Thoracic aorta (tissue), 2 donors: ENCODE measurements at places on chromosomes 4 and X.

- no peak for DNase-seq
These were observed 112.1 kb upstream of the GPC4 start for GRCh38 chrX:133527415-133527814.

DNA sequence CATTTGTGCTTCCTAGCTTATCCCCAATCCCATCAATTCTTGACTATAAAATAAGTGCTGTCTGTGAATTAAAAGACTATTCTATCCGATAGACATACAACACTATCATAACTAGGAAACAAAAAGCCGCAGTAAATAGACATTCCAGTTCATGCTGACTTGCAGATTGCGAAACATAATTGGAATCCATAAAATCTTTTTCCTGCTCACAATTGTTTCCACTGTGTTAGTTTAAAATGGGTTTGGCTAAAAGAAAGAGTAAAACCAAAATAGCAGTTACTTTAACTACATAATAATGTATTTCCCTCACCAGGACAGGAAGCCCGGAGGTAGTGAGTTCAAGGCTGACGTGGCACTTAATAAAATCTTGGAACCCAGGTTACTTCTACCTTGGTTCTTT lies 17.2 kb downstream of the SMIM31 start:
- DNase-seq = no peak

DNA sequence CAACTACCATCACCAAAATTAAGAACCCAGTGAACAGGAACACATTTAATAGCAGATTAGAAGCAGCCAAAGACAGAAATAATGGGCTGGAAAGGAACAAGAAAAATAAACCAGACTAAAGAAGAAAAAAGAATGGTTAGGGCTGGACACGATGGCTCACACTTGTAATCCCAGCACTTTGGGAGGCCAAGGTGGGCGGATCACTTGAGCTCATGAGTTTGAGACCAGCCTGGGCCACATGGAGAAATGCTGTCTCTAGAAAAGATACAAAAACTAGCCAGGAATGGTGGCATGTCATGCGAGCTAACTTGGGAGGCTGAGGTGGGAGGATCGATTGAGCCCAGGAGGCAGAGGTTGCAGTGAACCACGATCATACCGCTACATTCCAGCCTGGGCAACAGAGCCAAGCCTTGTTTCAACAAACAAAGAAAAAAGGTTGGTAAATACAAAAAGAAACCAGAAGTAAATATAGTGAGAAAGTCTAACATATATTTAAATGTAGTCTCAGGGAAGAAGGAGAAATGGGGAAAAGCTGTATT lies 102.0 kb downstream of the AFAP1 start:
- DNase-seq = no peak

- no peak for DNase-seq
These were observed 15.4 kb downstream of the EPGN start for GRCh38 chr4:74323663-74324062.

DNA sequence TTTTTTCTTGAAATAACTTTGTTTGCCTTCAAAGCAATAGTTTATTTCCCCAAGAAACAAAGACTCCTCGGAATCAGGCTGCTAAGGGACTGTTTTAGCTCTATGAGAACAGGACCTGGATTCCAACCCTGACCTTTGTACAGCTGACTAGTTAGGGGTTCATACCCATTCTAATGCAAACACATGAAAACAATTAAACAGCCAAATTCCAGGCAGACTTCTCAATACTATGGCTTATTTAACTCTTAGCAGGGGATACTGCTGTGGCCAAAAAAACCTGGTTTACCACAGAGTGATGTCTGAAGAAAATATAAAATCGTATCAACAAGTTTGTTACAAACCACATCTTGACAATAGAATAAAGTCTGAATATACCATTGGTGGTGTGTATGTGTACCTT lies 129.6 kb upstream of the INTU start:
- no peak for DNase-seq

GRCh38 chrX:134572816-134573682 lies 85.2 kb downstream of the PLAC1 start:
- DNase-seq = no peak

- DNase-seq = no peak
These were observed 599.1 kb upstream of the GRIA3 start for GRCh38 chrX:122584981-122585380.

DNA sequence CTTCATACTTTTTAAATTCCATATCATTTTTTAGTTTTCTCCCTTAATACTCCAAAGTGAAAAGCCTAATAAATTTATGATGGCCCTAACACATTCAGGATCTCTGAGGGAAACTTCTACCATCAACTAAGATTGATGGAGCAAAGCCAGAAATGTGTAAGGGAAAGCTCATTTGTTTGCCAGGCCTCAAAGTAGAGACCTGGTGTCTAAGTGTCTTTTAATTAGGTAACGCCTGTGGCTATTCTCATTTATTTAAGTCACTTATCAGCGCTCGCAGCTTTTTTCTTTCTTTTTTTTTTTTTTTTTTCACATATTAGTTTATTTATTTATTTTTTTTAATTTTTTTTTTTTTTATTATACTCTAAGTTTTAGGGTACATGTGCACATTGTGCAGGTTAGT lies 242.4 kb downstream of the TMA16 start:
- DNase-seq = no peak

DNA sequence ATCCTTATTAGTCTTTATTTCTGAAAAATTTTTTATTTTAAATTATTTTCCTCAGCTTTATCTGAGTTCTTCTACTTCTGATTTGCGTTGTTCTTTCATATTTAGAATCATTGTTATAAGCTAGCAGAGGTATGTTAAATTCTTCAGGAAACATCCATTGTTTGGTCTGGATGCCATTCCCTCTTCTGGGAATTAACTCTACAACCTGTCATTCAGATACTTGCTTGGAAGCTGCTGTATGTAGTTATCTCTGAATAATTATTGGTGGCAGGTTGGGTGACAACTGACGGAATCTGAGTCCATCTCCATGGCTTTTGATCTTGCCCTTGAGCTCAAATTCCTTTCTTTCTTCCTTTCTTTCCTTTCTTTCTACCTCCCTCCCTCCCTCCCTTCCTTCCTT lies 61.9 kb downstream of the DDIT4L start:
- no peak for DNase-seq

GRCh38 chr4:42371305-42372252 lies 25.7 kb upstream of the SHISA3 start:
- DNase-seq = no peak

DNA sequence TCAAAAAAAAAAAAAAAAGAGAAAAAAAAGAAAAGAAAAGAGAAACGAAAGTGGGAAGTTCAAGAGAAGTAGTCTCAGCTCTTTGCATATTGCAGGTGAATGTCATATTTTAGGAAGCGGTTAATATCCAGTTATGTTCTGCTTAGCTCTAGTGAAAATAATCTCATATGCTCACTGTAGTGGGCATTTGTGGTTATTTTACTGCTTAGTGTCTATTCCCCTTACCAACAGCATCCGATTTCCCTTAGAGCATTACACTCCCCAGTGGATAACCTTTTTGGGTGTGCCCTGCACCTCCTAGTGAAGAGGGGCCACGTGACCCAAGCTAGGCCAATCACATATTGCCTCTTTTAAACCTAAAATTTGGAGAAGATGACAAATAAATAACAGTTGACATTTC lies 111.2 kb upstream of the ZNF827 start:
- no peak for DNase-seq

GRCh38 chr4:8860096-8860891 lies 11.3 kb downstream of the HMX1 start:
- DNase-seq = no peak

DNA sequence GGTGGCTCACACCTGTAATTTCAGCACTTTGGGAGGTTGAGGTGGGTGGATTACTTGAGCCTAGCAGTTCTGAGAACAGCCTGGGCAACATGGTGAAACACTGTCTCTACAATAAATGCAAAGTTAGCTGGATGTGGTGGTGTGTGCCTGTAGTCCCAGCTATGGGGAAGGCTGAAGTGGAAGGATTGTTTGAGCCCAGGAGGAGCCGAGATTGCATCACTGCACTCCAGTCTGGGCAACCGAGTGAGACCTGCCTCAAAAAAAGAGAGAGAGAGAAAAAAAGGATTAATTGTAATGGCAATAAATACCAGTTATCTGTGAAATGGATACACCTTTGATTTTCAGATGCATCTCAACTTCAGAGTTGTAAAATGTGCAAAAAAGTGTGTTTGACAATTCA lies 58.8 kb downstream of the SPRY1 start:
- DNase-seq = no peak

GRCh38 chr4:180169966-180170365 lies 2073.2 kb upstream of the TENM3 start:
- DNase-seq = no peak

GRCh38 chrX:110600745-110601310 lies 194.8 kb downstream of the CHRDL1 start:
- DNase-seq = no peak

GRCh38 chrX:44080083-44080482 lies 106.9 kb upstream of the NDP start:
- DNase-seq = no peak

DNA sequence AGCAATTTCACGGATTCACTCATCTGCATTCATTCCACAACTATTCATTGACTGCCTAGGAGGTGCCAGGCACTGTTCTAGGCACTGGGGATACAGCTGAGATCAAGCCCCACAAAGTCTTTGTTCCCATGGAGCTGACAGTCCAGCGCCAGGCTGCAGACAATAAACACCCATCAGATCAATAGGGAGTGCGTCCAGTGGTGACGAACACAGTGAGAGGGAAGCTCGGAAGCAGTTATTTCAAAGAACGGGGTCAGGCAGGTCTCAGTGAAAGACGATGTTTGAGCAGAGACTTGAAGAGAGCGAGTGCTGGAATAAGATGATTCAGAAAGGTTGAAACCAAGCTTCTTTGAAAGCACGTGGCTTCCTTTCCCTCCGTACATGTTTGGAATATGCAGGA lies 167.2 kb downstream of the EVC2 start:
- no peak for DNase-seq

DNA sequence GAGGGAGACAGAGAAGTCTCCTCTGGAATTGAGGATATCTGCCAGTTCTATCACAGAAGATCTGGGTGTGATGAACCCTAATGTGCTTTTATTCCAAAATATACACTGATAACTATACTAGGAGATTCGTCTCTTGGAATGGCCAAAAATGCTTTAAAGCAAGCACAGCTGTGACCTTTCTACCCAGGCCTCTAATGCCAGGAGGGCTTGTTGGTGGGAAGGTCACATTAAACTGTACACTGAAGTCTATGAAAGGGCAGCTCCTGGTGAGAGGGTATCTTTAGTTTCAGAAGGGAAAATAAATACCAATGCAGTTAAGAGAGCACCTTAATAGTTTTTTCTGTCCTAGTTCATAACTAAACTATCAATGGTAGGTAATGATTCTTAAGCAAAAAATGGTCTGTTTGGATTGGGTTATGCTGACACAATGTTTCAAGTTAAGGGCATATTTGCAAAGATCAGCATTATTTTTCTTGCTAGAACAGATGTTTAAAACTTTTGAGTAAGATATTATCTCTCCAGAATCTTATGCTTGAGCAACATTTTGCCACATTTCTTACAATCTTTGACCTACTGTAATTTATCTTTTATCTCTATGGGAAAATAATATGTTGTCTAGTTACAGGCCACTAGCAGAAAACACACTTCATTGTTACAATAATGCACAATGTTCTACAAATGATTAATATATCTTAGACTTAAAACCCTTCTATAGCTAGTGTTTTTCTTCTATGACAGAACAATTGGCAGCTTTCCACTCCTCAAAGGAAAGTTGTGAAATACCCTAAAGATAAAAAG lies 59.6 kb downstream of the SEC24D start:
- no peak for DNase-seq

- DNase-seq = no peak
These were observed 160.4 kb downstream of the GATB start for GRCh38 chr4:151600432-151600831.

GRCh38 chr4:83248486-83248885 lies 36.1 kb downstream of the COQ2 start:
- no peak for DNase-seq

- DNase-seq = no peak
These were observed 43.7 kb downstream of the ANTXR2 start for GRCh38 chr4:80029364-80029763.

GRCh38 chrX:23483396-23483795 lies 148.7 kb downstream of the PTCHD1 start:
- no peak for DNase-seq

DNA sequence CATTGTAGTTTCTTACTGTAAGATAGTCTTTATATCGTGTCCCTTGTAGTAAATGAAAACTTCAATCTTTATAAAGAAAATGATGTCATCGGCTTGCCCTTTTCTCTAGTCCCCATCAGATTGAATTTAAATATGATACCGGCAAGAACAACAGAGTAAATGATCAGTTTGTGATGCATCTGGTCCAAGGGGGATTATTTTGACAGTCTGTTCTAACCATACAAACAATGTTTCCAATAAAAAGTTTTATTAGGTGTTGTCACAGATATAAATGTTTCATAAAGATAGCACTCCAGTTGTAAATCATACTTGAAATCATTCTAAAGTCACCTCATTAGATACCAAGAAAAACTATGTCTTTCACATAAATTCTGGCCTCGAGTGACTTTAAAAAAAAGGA lies 72.3 kb downstream of the SLC9A6 start:
- no peak for DNase-seq

- DNase-seq = no peak
These were observed 515.7 kb downstream of the RPA4 start for GRCh38 chrX:97399400-97399799.

GRCh38 chrX:3450881-3451570 lies 104.6 kb upstream of the MXRA5 start:
- no peak for DNase-seq

- DNase-seq = no peak
These were observed 40.3 kb downstream of the KLHL5 start for GRCh38 chr4:39102297-39102696.

DNA sequence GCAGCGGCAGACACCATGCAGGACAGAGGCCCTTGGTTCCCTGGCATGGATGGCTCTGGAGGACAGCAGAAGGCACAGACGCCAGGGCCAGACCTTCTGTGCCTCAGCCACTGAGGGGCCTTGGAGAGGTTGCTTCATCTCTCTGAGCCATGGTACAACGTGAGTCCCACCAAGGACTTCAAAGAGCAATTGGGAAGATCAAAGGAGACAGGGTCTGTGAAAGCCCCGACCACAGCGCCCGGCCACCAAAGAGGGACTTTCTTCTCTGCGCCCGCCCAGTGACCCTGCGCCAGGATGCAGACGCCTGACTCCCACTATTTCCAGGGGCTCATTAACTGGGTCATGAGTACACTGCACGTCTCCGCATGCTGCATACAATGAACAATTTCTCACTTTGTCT lies 174.0 kb downstream of the AFAP1 start:
- no peak for DNase-seq
